Endothelial cell (in vitro differentiated cells): ENCODE measurements at places on chromosomes 1 and 21.

- no peak for DNase-seq
Measured at GRCh38 chr21:32114419-32115035, 164.3 kb downstream of the MIS18A start.

GRCh38 chr1:93766451-93766850 is 84.8 kb upstream of the BCAR3 start:
- no peak for DNase-seq

- no peak for DNase-seq
Measured at GRCh38 chr1:17359031-17359430, 13.0 kb upstream of the PADI6 start.

DNA sequence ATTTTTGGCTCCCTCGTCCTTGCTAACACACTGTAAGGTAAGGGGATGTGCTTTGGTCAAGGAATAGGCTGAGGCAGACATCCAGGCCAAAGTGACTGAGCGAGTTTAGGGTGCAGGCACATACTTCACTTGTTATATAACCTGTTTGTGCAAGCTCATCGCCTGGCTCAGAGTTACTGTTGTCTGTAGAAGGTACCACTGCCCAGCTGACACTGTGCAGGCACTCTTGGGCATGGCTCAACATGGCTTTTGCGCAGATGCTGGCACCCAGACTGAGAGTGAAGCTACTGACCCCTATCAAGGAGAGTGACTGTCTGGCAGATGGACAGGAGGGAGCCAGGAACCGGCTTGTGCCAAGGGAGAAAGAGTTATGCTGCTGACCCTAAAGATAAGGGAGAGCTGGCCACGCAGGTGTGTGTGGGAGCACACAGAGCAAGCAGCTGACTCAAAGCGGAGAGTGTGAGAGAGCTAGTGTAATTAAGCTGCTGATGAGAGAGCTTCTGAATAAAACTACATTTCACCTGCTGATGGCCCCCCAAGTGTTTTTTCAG is 307.3 kb upstream of the USP24 start:
- DNase-seq, result no peak

GRCh38 chr1:219659684-219660083 is 46.8 kb upstream of the ZC3H11B start:
- no peak for DNase-seq

DNA sequence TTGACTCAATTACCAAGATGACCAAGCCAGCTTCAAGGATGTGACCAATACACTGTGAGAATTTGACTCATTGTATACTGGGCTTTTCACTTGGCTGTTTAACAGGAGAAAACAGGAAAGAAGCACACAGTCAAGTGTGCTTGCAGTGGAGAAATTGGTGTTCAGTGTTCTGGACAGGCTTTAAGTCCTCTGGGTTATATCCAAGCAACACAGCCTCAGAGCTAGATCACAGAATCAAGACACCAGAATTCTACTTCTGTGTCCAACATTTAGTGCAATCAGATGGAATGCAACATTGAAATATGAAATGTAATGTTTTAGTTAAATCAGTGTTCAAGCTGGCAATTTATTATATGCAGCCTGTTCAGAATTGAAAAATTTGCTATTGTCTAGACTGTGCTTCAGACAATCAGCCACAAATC is 694.4 kb downstream of the LTN1 start:
- DNase-seq, result no peak

- DNase-seq, result no peak
Measured at GRCh38 chr1:178621822-178622221, 103.2 kb upstream of the RALGPS2 start.

DNA sequence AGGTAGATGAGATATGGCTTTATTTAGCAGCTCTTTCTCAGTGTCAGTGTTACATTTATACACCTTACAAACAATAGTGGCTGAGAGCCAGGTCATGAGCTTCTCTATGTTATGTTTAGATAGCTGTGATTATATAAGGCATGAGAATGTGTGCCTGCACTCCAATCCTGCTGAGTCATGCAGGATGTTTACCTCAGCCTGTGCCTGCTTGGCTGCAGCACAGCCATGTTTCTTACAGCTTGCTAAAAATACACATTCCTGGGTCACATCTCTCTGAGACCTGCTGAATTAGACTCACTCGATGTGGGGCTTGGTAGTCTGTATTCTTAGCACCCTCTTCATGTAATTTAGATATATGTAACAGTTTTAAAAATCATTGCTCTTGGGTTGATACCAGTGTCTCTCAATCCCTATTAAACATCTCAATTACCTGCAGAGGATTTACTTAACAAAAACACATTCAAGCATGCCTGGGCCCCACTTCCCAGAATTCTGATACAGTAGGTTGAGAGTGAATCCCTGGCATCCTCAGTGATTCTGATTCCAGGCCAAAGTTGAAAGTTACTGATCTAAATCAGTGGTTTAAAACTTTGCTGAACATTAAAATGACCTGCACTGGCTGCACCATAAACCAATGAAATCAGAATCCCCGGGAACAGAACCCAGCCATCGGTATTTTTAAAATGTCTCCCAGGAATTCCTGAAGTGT is 107.5 kb downstream of the GDAP2 start:
- no peak for DNase-seq

GRCh38 chr1:109443476-109443875 is 17.2 kb upstream of the PSMA5 start:
- no peak for DNase-seq

DNA sequence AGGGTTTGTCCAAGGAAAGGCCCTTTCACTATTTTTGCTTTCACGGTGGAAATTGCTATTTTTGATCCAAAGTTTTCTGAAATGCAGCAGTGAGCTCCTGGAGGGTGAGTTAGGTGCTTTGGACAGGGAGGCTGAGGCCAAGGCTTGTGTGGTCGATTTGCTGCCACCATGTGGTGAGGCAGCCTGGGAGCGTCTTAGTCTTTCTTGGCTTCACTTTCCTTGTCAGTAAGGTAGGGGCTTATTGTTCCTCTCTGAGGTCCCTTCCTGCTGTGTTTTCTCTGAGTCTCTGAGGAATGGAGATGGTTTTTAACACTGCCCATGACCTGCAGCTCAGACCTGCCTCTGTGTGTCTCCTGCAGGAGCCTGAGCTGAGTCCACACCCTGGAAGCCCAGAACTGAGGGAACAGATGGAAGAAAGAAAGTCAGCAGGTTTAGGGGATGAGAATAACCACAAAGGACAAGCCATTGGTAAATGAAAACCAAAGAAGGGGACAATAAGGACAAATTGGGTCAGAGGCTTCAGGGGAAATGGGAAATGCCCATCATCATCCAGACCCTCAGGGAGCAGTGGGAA is 20.1 kb upstream of the S100A10 start:
- peak; percentile 59 for DNase-seq

DNA sequence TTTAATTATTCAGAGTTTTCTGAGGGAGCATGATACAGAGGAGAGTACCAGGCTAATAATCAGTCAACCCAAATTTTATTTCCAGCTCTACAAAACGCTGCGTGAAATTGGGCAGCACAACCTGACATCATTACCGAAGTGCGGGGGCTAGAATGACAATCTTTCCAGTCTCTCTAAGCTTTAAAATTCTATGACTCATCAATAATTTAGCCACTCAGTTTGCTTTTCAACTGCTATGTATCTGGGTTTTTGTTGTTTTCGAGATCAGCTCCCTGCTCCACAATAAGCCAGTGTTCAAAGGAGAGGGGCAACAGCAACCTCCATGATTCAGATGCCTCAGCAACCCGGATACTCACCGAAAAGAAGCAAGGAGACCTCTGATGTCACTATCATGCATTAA is 13.9 kb downstream of the SORT1 start:
- no peak for DNase-seq

GRCh38 chr1:198167436-198167934 is 10.7 kb downstream of the NEK7 start:
- DNase-seq, result no peak

- DNase-seq, result peak; percentile 26
Measured at GRCh38 chr21:31172328-31172727, 134.1 kb upstream of the KRTAP19-8 start.

- no peak for DNase-seq
Measured at GRCh38 chr1:20610970-20611369, 22.1 kb downstream of the CDA start.

DNA sequence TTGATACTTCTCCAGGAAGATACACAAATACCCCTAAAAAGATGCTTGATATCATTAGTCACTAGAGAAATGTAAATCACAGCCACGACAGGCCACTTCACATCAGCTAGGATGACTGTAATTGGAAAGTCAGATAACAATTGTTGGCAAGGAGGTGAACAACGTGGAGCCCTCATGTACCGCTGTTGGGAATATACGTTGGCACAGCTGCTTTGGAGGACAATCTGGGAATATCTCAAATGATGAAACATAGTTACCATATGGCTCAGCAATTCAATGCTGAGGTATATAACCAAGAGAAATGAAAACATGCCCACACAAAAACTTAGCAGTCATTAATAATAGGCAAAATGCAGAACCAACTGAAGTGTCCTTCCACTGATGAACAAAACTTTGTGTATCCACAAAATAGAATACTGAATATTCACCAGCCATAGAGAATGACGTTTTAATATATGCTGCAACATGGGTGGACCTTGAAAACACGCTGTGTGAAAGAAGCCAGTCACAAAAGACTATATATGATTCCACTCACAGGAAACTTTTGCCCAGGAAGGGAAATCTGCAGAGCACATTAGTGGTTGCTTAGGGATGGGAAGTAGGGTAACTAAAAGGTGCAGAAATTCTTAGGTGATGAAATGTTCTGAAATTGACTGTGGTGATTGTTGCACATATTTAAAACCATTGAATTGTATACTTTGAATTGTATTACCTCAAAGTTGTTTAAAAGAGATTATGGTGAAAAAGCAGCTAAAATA is 95.4 kb downstream of the AHCTF1 start:
- no peak for DNase-seq

- no peak for DNase-seq
Measured at GRCh38 chr1:15225461-15225860, 21.6 kb upstream of the FHAD1 start.

DNA sequence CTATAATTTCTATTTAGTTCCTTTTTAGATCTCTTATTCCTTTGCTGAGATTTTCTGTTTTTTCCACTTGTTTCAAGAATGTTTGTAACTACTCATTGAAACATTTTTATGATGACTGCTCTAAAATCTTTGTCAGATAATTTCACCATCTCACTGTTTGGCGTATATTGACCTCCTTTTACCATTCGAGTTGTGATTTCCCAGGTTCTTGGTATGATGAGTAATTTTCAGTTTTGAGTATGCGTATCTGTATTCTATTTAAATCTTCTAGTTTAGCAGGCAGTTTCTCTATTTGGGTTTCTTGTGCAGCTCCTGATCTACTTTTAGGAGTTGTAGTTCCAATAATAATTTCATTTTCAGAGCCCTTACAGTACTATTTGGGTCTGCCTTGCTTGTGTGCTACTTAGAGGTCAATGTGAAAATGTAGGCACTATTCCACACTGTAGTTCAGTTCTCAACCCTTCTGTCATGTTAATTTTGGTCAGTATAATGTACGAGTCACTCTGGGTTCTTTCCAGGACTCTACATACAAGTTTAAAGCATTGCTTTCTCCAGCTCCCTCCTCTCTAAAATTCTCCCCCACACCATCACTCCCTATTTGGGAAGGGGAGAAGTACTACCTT is 115.5 kb downstream of the ACBD6 start:
- no peak for DNase-seq

GRCh38 chr1:234614081-234614489 is 4.1 kb upstream of the IRF2BP2 start:
- DNase-seq, result no peak

- no peak for DNase-seq
Measured at GRCh38 chr1:222247811-222248310, 300.0 kb downstream of the HHIPL2 start.

DNA sequence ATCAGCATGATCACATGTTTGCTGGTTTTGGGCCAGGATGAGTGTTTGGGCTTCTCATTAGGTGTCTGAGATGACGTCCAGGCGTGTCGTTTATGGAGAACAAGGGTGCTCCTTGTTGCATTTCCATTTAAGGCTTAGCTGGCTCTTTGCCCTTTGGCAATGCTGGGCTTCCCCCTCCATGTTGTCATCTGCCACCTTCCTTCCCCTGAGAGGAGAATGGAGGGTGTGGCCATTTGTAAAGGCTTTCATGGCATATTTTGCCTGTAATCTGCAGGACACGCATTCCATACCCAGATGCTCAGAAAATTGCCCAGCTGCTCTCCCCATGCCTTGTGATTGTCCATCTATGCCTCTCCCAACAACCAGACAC is 27.7 kb downstream of the PKP1 start:
- no peak for DNase-seq

DNA sequence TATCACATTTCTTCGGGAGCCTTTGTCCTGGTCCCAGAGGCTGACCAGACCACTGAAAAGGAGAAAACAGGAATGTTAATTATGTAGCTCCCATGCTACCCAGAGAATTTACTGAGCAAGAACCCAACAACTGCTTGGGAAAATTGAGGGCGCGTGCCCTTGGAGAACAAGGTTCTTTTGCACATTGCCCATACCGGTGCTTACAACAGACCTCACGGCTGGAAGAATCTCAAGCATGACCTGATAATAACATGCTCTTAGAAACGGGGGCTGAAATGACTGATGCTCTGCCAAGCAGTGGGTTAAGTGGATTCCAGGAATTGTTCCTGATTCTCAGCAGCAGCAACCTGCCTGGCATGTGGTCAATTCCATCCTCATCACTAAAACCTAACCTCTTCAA is 49.3 kb upstream of the AJAP1 start:
- DNase-seq, result no peak

- no peak for DNase-seq
Measured at GRCh38 chr21:36254106-36254941, 65.7 kb upstream of the MORC3 start.
